ENCODE measurements at places on chromosomes 5 and 9. TPM values are rescaled to one million over a fixed set of nuclear protein-coding genes. Genes with fewer than 3 reads are reported as not detected.

The SPATA31C1 gene
- not detected for total RNA-seq

The NPDC1 gene
- total RNA-seq = 138 TPM

The IL5 gene
- not detected for total RNA-seq

The WHRN gene
- 11.8 TPM for total RNA-seq

The SPAG8 gene
- total RNA-seq = 6.4 TPM

The SPINK4 gene
- total RNA-seq = not detected

The HAPLN1 gene
- total RNA-seq = 0.44 TPM

GRCh38 chr5:54986269-54986654, 869 bp upstream of the ESM1 start:
- DNase-seq = no peak

DNA sequence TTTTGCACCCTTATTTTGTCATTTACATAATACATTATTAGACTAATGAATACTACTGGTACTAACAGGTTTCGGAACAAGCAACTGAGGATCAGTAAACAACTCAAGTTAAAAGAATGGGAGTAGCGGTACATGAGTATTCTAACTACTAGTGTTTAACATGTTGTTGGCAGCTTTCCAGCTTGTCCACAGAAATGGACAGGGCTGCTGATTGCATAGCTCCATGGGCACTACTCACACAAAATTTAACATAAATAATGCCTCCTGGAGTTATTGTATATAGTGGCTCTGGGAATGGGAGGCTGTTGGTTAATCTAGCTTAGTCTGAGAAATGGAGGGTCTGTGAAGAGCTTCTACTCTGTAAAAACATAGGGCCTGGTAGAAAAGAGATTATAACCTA, 6.7 kb downstream of the NCBP1 start:
- no peak for DNase-seq

GRCh38 chr5:170553218-170553617, 49.4 kb downstream of the KCNIP1 start:
- no peak for DNase-seq

GRCh38 chr5:177473443-177474001, at the start of gene DBN1:
Gene DBN1, minus strand, starts transcription at chr5:177473634. Its CDS starts 113 bp downstream, at chr5:177473521.
- no peak for DNase-seq

GRCh38 chr9:121947775-121948174, 145.3 kb downstream of the TTLL11 start:
- no peak for DNase-seq

- no peak for DNase-seq
Measured at GRCh38 chr5:32834251-32834650, 123.1 kb downstream of the NPR3 start.

DNA sequence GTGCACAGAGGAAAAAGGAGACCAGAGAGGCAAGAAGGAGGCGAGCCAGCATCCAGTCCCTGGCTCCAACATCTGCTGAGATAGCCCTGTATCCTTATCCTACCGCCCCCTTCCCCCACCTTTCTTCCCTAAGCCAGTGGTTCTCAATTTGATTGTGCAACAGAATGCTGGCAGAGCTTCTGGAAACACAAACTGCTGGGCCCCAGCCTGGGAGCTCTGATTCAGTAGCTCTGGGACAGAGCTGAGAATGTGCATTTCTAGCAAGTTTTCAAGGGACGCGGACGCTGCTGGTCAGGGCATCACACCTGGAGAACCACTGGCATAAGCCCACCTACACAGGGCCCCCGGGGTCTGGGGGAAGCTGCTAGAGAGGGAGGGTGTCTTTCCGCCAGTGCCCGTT, 21.1 kb downstream of the AK8 start:
- DNase-seq = peak; percentile 79

DNA sequence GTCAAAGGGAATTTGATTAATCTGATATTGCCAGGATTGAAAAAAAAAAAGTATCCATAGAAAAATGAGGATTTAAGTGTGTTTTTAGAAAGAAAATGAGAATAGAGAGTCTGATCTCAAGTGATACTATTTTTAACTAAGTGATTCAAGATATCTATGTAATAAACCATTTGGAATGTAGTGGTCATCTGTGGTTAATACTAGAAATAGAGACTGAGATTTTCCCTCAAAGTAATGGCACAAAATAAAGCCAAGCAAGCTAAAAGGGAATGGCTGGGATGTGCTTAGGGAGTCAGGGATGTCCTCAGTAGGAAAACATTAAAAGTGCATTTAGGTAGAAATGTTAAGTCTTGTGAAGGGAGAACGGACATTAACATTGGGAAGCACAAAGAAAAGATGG, 90.6 kb downstream of the FBXO4 start:
- DNase-seq = no peak

GRCh38 chr5:104223885-104224773, 661.5 kb upstream of the NUDT12 start:
- DNase-seq = no peak

DNA sequence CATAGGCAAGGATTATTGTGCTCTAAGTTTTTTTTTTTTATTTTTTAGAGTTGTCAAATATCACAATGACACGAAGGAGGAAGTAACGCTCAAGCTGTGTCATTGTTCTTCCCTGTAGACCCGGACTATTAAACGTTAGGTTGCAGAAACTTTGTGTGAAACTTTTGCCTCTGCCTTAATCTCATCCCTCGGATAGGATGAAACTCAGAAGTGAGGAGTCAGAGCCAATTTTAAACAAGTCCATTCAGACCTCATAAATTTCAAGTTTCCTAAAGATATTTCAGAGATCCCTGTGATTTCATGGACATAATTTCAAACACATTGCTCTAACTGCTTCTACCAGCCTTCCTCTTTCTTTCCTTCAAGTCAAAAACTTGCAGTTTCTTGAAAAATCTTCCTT, 98.7 kb upstream of the C6 start:
- DNase-seq = no peak

DNA sequence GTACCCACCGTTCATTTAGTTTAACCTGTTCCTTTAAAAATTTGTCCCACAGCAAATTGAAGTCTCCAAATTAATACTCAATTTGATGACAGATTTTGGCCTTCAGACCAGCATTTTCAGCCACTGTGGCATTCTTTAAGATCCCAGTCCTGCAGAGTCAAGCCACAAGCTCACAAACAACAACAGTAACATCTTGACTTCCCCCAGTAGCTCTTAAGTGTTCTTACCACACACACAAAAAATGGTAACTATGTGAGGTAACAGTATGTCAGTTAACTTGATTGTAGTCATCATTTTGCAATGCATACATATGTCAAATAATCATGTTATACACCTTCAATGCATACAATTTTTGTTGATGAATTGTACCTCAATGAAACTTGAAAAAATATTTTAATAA, 247.9 kb downstream of the LURAP1L start:
- DNase-seq = no peak

DNA sequence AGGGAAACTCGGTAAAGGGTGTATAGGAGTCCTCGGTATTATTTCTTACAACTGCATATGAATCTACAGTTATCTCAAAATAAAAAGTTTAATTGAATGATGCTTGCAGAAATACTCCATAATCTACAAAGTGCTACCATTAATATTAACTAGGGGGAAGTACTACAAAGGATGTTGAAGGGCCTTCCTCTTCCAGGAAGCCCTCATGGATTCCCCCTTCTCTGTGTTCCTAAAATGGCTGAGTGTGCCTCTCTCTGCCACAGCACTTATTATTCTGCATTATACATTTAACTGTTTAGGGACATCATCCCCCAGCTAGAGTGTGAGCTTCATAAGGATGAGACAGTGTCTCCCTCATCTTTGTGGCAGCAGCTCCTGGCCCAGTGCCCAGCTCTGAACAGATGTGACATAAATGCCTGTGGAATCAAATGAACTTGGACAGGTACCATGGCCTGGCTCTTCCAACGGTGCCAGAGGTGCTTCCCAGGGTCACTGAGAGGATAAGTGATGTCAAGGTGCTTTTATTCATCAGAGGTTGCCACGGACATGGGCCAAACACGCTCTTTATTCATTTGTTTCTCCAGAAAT, 99.5 kb downstream of the PAX5 start:
- no peak for DNase-seq
